Peyer's patch (tissue), 4 donors: ENCODE measurements at places on chromosomes 7 and 10. TPM values are rescaled to one million over a fixed set of nuclear protein-coding genes. Genes with fewer than 3 reads are reported as not detected.

ZNF365 gene
- not detected for total RNA-seq

GRCh38 chr7:27435461-27435860 is 192.9 kb downstream of the EVX1 start:
- no peak for DNase-seq

DNA sequence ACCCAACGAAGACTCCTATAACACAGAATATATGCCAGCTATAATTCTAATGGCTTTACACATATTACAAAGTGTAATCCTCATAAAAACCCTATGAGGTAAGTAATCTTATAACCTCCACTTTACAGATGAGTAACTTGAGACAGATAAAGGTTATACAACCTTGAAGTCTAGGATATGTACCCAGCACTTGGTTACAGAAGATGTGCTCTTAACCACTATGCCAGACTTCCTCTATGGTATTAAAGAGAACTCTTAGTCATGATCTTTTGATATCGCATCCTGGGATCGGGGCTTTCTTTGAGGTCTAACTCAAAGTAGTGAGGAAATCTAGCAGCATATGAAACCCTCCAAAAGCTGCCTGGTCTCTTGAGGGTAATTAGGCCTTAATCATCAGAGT is 319.2 kb upstream of the LRRN3 start:
- no peak for DNase-seq

DNA sequence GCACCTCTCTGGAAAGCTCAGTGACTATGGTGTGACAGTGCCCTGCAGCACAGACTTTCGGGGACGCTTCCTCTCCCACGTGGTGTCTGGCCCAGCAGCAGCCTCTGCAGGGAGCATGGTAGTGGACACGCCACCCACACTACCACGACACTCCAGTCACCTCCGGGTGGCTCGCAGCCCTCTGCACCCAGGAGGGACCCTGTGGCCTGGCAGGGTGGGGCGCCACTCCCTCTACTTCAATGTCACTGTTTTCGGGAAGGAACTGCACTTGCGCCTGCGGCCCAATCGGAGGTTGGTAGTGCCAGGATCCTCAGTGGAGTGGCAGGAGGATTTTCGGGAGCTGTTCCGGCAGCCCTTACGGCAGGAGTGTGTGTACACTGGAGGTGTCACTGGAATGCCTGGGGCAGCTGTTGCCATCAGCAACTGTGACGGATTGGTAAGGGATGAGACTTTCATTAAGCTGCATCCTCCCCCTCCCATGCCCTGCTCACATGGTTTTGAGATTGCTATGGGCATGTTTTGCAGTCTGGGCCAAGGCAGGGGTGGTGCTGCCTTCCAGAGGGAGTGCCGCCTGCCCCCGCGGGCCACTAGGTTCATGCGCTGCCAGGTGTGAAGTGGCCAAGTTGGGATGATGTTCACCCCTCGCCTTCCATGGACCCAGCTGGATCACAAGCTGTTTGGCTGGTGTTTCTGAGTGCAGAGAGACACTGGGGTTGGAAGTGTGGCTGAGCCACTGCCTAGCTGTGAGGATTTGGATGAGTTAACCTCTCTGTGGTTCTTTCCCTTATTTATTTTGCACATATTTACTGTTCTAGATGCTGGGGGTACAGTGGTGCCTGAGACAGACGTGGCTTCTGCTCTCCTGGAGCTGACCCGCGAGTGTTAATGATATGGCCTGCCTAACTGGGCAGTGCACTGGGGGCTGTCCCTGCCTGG is 2.5 kb downstream of the ADAMTS14 start:
- no peak for DNase-seq

NME8 gene
- total RNA-seq = 1.7 TPM

ARMH3 gene
- total RNA-seq = 15.8 TPM

DNA sequence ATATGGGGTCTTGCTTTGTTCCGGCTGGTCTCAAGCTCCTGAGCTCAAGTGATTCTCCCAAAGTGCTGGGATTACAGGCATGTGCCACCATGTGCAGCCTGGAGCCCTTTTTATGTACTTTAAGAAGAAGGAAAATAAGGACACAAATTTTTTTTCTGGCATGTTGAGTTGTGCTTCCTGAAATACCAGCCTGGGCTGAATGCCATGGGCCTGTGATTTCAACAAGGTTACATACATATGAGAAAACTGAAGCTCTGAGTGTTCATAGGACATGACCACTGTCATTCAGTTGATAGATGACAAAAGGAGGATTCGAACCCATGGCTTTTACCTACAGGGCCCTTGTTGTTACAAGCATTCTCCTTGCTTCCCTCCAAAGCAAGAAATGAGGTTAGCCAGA is 36.1 kb downstream of the ST8SIA6 start:
- DNase-seq = no peak

- no peak for DNase-seq
Measured at GRCh38 chr7:13821152-13821787, 168.2 kb downstream of the ETV1 start.

TBX20 gene
- total RNA-seq = not detected

DNA sequence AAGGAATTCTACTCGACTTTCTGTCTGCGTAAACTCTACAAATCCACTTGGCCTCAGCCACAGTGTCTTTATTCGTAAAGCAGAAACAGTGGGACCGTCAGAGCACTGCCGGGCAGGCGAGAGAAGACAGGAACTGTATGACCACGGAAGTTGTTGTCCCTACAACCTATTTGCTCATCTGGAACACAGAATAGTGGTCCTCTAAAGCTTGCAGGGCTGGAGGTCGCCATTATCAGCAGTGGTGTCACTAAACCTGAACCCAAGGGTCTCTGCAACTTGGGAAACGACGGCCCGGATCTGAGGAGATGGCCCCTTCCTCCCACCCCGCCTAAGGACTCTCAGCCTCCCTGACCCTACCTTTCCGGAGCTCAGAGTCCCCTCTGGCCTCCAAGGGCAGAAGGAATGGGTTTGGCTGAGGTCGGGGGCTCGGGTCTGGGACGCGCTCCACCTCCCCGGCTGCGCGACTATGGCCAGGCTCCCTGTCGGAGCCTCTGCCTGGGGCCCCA is 442 bp downstream of the STYXL1 start:
- DNase-seq = no peak

GRCh38 chr7:152050547-152050971 is 25.1 kb downstream of the GALNT11 start:
- DNase-seq = no peak

LEP gene
- total RNA-seq = not detected

GRCh38 chr10:15813415-15813814 is 46.9 kb downstream of the MINDY3 start:
- DNase-seq = no peak

- DNase-seq = no peak
Measured at GRCh38 chr7:125173571-125173970, 243.9 kb upstream of the POT1 start.

- DNase-seq = no peak
Measured at GRCh38 chr10:2856598-2856997, 210.8 kb upstream of the PFKP start.

IFIT1 gene
- total RNA-seq = 9.3 TPM

UPK3B gene
- total RNA-seq = 5.2 TPM

CLEC5A gene
- not detected for total RNA-seq

DNA sequence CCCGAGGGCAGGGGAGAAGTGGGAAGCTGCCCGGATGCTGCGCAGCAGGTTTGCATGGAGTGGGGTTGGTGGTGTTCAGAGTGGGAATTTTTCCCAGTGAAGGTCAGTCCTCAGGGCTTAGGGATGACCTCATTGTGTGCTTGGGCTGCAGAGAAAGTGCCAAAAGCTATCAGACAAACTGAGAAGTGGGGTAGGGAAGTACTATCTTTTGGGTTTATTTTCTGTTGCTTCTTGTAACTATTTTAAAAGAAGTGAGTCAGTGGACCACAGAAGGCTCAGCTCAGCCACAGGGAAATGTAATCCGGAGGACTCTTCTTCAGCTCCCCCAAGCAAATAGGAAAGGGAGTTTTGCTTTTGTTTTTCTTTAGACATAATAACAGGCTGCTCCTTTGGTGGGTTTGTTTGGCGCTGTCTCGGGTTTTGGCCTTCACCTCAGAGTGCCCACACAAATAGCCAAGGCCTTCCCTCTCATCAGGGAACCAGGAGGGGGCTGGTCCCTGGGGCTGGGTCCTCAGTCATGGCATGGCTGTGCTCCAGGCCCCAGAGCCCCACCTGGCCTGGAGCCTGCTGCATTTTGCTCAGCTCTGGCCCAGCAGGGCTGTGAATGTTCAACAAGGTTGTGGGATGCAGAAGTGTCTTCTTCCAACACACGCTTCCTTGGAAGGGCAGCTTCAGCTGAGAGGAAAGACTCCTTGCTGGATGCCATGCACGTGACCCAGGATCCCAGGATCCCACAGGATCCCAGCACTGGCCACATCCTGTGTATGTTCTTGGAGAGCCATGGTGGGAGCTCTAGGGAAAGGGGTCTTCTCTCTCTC is 5.4 kb upstream of the FAM170B start:
- no peak for DNase-seq

CALHM3 gene
- total RNA-seq = not detected

GRCh38 chr10:48551861-48552591 is 52.8 kb downstream of the ARHGAP22 start:
- peak; percentile 30 for DNase-seq

- DNase-seq = no peak
Measured at GRCh38 chr7:68691261-68692216, 906.7 kb upstream of the AUTS2 start.

GRCh38 chr10:8225187-8225586 is 170.7 kb downstream of the GATA3 start:
- DNase-seq = no peak

FGFBP3 gene
- 1.1 TPM for total RNA-seq

GRCh38 chr10:18097524-18097923 is 42.7 kb upstream of the CACNB2 start:
- DNase-seq = no peak

DNA sequence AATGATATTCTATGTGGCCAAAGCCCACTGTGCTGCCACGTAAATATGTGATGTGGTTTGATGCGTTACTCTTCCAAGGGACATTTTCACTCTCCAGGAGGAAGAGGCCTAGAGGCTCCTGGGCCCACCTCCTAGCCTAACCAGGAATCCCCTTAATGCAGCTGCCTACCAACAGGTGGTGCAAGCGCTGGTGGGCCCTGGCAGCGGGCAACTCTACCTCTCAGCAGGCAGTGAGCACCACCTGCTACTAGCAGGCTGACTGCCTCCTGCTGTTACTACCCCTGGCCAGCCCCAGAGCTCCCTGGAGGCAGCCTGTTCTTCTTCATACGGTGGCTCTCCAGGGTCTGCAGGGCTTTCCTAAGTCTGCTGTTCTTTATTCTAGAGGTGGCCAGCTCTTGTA is 62.8 kb downstream of the CDH23 start:
- no peak for DNase-seq

DNA sequence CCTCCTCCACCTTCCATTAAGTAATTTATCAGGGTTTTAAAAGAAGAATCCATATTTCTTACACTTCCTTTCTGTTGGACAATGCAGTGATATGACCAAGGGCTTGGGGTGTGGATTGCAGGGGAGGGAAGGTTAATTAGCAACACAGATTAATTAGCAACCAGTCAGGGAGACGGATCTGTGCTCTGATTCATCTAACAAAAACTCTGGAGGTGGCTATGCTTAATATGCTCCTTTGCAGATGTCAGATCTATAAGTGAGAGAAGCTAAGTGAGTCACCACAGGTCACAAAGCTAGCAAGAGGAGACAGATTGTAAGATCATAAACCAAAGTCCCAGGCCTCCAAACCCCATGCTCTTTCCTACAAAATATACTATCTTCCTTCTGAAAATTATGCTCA is 178.8 kb upstream of the ITGB1 start:
- no peak for DNase-seq

CYP2W1 gene
- total RNA-seq = 2.3 TPM

GRCh38 chr10:23314835-23315239 is 29.8 kb downstream of the C10orf67 start:
- DNase-seq = peak; percentile 54

- no peak for DNase-seq
Measured at GRCh38 chr7:121336579-121336978, 7.8 kb downstream of the WNT16 start.

- DNase-seq = no peak
Measured at GRCh38 chr10:1963341-1963740, 226.0 kb upstream of the ADARB2 start.

DNA sequence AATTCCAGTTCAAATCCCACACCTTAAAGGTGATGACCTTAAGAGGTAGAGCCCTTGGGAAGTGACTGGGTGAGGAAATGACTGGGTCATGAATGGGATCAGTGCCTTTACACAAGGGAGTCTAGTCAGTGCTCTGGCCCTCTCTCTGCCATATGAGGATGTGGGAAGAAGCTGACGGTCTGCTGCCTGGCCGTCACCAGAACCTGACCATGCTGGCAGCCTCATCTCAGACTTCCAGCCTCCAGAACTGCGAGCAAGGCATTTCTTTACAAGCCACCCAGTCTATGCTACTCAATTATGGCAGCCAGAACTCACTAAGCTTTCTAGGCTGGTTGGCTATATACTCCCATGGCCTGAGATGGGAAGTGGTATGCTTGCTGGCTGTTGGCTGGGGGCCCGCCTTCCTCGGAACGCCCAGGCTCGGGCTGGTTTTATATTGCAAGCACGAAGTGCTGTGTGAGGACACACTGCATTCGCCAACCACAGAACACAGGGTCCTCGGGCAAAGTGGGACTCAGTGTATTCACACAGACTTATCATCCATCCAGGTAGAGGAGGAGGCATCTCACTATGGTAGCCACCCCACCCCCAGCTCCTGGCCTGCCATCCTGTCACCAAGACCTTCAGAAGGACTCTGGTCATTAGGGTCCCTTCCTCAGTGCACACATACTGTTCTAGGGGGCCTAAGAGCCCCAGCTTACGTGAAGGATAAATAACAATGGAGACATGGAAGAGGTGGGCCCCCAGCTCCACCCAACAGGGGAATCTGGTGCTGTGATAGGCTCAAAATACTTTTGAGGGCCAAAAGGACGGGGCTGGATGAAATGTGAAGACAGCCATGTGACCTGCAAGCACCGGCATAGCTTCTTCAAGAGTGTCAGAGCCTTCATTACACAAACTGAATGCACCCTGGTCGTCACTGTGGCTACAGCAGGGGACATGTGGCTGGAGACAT is 49.0 kb downstream of the ZRANB1 start:
- DNase-seq = no peak

DNA sequence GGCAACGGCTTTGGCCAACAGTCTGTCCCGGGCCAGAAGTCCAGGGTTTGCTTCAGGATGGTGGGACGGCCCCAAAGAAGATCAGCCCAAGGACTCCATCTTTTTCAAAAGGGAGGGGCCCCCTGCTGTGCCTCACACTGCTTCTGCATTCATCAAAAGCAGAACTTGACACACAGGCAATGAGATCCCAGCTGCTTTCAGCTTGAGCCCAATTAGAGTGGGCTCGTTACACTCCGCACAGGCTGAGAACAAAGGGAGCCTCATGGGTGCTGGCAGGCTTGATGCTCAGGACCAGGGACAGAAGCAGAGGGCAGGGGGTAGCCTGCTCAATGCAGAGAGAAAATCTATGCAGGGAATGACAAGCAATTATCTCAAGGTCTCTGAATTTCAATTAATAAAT is 45.5 kb downstream of the VOPP1 start:
- DNase-seq = no peak

- no peak for DNase-seq
Measured at GRCh38 chr7:114854369-114854768, 67.5 kb upstream of the MDFIC start.

ANKRD61 gene
- not detected for total RNA-seq
